ENCODE measurements at places on chromosomes 5 and 9.
A peak's percentile ranks its signal among the peaks of the same experiment; 100 is the strongest.

GRCh38 chr5:160260006-160260775, 30.9 kb downstream of the FABP6 start:
- H3K4me3 ChIP-seq = no peak overlapping the region
- DNase-seq = no peak
- peaks cover 2% of the 10 kb centered on the region for H3K36me3 ChIP-seq
- peaks cover 47% of the 10 kb centered on the region for H3K27me3 ChIP-seq
- no peaks in the 10 kb centered on the region for H3K4me1 ChIP-seq

DNA sequence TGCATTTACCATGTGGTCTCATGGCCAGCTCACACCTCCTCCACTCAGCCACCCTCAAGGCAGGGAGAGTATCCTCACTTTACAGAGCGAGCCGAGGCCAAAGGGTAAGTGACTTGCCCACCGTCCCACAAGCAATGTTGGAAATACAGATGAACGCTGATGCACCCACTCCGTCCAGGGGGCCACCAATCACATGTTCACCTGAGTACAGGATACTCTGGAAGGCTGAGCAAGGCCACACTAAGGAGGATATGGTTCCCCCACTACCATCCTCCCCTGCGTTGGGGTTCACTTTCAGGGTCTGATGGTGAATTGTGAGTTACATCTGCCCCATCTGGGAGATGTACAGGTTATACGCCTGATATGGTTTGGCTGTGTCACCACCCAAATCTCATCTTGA, 128.8 kb downstream of the ATPSCKMT start:
- H3K4me3 ChIP-seq = no peak overlapping the region
- DNase-seq = no peak
- no peaks in the 10 kb centered on the region for H3K36me3 ChIP-seq
- no peaks in the 10 kb centered on the region for H3K27me3 ChIP-seq
- no peaks in the 10 kb centered on the region for H3K4me1 ChIP-seq

GRCh38 chr9:75235632-75236031, 147.3 kb downstream of the OSTF1 start:
- DNase-seq = no peak
- no peaks in the 10 kb centered on the region for H3K27me3 ChIP-seq

DNA sequence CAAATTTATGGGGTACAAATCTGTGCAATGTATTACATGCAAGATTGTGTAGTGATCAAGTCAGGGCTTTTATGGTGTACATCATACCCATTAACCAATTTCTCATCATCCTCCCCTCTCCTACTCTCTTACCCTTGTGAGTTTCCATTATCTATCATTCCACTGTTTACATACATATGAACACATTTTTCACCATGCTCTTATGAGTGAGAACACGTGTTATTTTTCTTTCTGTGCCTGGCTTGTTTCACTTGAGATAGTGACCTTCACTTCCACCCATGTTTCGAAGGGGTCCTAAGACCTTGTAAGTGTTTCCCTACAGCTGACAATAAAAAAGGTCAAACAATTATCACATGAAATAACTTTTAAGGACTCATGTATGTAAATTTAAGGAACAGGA, 281.7 kb upstream of the CD180 start:
- no peaks in the 10 kb centered on the region for H3K36me3 ChIP-seq
- H3K27me3 ChIP-seq = no peaks in the 10 kb centered on the region
- H3K4me3 ChIP-seq = no peak overlapping the region
- no peak overlapping the region for H3K27ac ChIP-seq
- H3K4me1 ChIP-seq = peaks cover 1% of the 10 kb centered on the region

- no peaks in the 10 kb centered on the region for H3K27me3 ChIP-seq
- no peaks in the 10 kb centered on the region for H3K4me1 ChIP-seq
These were observed 246.8 kb upstream of the HAPLN1 start for GRCh38 chr5:83967417-83967816.

GRCh38 chr5:138745268-138745667, 8.0 kb upstream of the CTNNA1 start:
- peaks cover 2% of the 10 kb centered on the region for H3K36me3 ChIP-seq
- H3K4me1 ChIP-seq = peaks cover 7% of the 10 kb centered on the region
- no peak overlapping the region for H3K27ac ChIP-seq

DNA sequence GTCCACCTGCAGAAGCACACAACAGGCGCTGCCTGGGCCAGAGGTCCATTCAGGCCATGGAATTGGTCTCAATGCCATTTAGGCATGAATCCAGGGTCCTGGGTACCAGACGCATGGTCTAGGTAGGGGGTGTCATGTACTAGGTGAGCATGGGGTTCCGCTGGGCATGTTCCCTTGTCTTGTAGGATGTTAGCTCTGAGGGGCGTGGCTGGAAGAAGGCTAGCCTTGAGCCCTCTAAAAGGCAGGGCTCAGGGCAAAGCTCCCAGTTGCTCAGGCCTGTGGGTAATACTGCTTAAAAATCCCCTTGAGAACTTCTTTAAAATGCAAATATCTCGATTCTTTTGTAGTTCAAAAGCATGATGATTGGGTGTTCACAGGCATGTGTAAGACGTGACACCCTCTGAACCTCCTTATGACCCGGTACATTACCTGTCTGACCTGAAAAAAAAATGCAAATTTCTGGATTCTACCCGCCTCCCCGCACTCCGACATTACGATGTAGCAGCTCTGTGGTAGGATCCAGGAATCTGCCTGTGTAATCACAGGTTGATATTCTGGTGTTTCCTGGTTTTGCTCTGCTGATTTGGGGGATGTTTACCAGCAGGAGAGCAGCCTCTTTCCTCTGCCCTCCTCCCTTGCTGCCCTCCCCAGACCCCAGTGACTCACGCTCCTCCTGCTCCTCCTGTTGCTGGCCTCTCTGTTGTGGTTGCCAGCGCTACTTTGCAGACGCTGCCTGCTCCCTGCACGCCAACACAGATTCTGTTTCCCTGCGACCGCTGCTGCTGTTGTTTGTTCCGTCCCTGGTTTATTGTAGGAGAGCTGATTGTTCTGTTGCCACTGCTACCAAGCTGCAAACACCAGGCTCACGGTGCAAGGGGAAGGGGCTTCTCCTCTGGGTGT, 5.7 kb downstream of the TMC1 start:
- H3K27ac ChIP-seq = peak overlapping the region; percentile 90
- peaks cover 10% of the 10 kb centered on the region for H3K4me1 ChIP-seq
- no peaks in the 10 kb centered on the region for H3K27me3 ChIP-seq
- peak overlapping the region; percentile 69 for H3K4me3 ChIP-seq
- DNase-seq = peak; percentile 42

- no peak overlapping the region for H3K4me3 ChIP-seq
- H3K27me3 ChIP-seq = no peaks in the 10 kb centered on the region
- DNase-seq = no peak
- H3K36me3 ChIP-seq = no peaks in the 10 kb centered on the region
- no peak overlapping the region for H3K27ac ChIP-seq
- H3K4me1 ChIP-seq = no peaks in the 10 kb centered on the region
These were observed 200.2 kb downstream of the SLIT3 start for GRCh38 chr5:169100735-169101075.

GRCh38 chr5:109553846-109554245, 135.9 kb upstream of the MAN2A1 start:
- H3K4me1 ChIP-seq = peaks cover 11% of the 10 kb centered on the region
- no peak for DNase-seq
- H3K27ac ChIP-seq = no peak overlapping the region
- no peak overlapping the region for H3K4me3 ChIP-seq
- H3K36me3 ChIP-seq = no peaks in the 10 kb centered on the region

- DNase-seq = no peak
- no peaks in the 10 kb centered on the region for H3K36me3 ChIP-seq
- no peak overlapping the region for H3K27ac ChIP-seq
- no peak overlapping the region for H3K4me3 ChIP-seq
These were observed 210.5 kb upstream of the ANKH start for GRCh38 chr5:15082096-15082495.

DNA sequence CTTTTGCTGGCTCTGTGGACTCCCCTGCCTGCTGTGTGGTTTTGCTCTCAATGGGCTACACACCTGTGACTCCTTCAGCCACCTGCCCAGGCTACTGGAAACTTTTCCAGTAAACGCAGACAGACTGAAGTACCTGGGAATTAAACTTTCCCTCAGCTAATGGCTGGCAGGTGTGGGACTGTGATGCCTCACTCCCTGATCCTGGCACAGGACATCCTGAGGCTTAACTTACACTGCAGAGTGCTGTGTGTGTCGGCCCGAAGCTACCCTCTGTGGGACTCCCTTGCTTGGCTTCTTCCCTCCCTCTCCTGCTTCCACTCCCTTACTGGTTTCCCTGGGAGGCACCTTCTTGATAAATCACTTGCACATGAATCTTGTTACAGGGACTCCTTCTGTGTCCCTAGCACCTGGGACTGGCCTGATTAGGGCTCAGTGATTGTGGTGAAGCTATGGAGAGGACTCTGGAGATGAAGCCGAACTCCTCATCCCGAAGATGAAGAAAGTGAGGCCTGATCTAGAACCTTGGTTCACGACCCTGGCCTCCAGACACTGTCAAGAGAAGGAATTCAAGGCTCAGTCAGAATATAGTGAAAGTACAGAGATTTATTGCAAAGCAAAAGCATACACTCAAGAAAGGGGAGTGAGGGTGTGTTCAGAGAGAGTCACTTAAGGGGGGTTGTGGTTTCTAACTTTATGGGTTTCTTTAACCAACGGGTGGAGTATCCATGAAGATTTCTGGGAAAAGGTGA, 113.4 kb upstream of the ALDH1B1 start:
- no peak for DNase-seq
- peaks cover 18% of the 10 kb centered on the region for H3K4me1 ChIP-seq

- H3K4me1 ChIP-seq = peaks cover 6% of the 10 kb centered on the region
- no peak overlapping the region for H3K4me3 ChIP-seq
- no peak for DNase-seq
- H3K27ac ChIP-seq = no peak overlapping the region
These were observed 14.5 kb upstream of the AUH start for GRCh38 chr9:91376239-91376638.

GRCh38 chr5:151015974-151016587, 4.3 kb upstream of the GPX3 start:
- H3K4me1 ChIP-seq = peaks cover 5% of the 10 kb centered on the region
- no peaks in the 10 kb centered on the region for H3K36me3 ChIP-seq
- no peak for DNase-seq
- H3K27me3 ChIP-seq = peaks cover 10% of the 10 kb centered on the region
- no peak overlapping the region for H3K4me3 ChIP-seq
- H3K27ac ChIP-seq = no peak overlapping the region

DNA sequence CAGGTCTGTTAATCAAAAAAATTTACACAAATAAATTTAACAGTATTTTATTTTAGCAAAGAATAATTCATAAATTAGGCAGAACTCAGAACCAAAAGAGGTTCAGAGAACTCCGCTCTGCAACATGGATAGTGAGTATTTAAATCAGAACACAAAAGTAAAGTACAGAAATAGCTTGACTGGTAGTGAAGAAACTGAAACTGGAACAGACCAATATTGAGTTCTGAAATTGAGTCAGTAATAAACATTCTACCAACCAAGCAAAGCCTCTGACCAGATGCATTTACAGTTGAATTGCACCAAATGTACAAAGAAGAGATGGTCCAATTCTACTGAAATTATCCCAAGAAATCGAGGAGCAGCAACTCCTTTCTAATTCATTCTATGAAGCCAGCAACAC, 1542.8 kb downstream of the EFNA5 start:
- no peak overlapping the region for H3K27ac ChIP-seq
- H3K4me1 ChIP-seq = no peaks in the 10 kb centered on the region
- H3K36me3 ChIP-seq = no peaks in the 10 kb centered on the region
- H3K27me3 ChIP-seq = no peaks in the 10 kb centered on the region
- DNase-seq = no peak
- H3K4me3 ChIP-seq = no peak overlapping the region

All from central memory CD8-positive, alpha-beta T cell (primary cell).